ENCODE measurements at places on chromosomes 6 and 20.

GRCh38 chr6:165944002-165944466 is 223.6 kb downstream of the TBXT start:
- no peak for DNase-seq

- DNase-seq = no peak
Observed at GRCh38 chr20:53439046-53439445, 154.6 kb downstream of the ZNF217 start.

GRCh38 chr6:144544266-144544830 is 259.2 kb downstream of the UTRN start:
- DNase-seq = no peak

DNA sequence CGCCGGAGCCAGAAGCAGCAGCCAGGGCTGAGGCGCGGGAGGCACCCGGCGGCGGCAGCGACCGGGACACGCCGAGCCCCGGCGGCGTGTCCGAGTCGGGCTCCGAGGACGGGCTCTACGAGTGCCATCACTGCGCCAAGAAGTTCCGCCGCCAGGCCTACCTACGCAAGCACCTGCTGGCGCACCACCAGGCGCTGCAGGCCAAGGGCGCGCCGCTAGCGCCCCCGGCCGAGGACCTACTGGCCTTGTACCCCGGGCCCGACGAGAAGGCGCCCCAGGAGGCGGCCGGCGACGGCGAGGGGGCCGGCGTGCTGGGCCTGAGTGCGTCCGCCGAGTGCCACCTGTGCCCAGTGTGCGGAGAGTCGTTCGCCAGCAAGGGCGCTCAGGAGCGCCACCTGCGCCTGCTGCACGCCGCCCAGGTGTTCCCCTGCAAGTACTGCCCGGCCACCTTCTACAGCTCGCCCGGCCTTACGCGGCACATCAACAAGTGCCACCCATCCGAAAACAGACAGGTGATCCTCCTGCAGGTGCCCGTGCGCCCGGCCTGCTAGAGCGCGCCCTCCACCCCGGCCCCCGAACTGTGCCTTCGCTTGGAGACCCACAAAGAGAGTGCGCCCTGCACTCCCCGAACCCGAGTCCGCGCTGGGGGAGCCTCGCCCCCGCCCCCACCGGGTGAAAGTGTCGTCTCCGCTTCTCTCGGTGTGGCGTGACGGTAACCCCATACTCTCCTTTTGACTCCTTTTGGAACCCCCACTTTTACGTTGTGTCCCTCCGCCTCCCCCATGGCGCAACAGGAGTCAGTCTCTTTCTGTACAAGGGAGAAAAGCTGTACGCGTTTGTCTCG is 1.6 kb downstream of the INSM1 start:
- DNase-seq = no peak
